ENCODE measurements at places on chromosomes 5 and 9.

- DNase-seq: no peak
These were observed 23.6 kb upstream of the EGFLAM start for GRCh38 chr5:38234737-38235136.

GRCh38 chr5:38556599-38557307 is at the start of gene LIFR:
Gene LIFR, minus strand, starts transcription at chr5:38556646. Its CDS starts 25,999 bp downstream, at chr5:38530647.
- DNase-seq: peak; percentile 80

GRCh38 chr5:154653764-154654485 is 101.3 kb upstream of the LARP1 start:
- no peak for DNase-seq

DNA sequence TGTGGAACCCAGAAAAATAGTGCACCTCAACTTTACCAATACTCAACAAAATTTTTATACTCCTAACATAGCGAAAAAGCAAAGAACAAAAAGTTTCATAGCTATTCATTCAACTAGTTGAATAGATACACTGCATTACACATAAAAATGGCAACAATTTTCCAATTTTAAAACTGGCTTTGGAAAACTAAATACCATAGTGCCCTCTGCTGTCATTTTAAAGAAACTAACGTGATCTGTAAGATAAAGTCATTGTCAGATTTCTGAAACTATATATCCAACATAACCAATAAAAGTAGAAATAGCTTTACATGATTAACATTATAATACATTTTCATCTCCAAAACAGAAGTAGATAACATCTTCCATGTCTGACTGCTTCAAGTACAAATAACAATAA is 31.6 kb downstream of the DTWD2 start:
- peak; percentile 30 for DNase-seq

Data from ACHN (cell line).